Aorta (tissue), 5 donors: ENCODE measurements at places on chromosomes 11 and 22. TPM values are rescaled to one million over a fixed set of nuclear protein-coding genes. Genes with fewer than 3 reads are reported as not detected.

- DNase-seq = peak; percentile 41
Measured at GRCh38 chr11:2267306-2267850, 3.0 kb downstream of the ASCL2 start.

DNA sequence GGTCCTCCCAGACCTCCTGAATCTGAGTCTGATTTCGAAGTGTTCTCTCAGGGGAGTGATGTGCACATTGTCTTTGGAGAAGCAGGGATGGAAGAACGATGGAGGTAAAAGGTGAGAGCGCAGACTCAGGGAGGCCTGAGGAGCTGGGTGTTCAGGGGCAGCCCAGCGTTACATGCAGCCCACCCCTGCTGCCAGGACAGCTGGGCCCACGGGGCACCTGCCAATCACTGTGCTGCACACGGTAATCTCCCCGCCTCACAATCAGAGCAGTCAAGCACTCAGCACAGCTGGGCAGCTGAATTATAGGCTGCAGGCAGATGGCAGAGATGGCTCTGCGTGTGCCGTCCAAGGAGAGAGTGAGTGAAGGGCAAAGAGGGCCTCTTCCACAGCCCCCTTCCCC, 17.9 kb upstream of the HTR3A start:
- no peak for DNase-seq

GRCh38 chr22:30038219-30038618, 42.0 kb upstream of the HORMAD2 start:
- no peak for DNase-seq

SCO2 gene
- total RNA-seq = 5.1 TPM

MMP13 gene
- not detected for total RNA-seq

ROM1 gene
- 15.6 TPM for total RNA-seq
